Cortex of kidney (tissue), 1 donor: ENCODE measurements at places on chromosomes 12 and 14.

DNA sequence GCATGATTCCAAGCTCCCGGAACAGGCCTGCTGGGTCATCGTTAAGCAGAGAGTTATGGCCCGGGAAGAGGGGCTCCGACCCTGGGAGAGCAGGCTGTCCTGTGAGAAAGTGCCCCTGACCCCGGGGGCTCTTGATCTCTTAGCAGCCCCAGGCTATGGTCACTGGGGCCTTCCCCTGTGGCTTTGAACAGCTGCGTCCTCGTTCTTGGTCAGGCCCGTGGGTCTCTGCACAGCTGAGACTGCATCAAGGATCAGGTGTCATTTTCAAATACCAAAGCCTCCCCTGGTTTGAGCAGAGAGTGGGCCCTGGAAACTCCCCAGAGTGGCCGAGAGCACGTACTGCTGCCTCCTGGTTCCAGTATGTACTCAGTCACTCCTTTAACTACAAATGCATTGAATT is 114.8 kb downstream of the ESRRB start:
- no peak for DNase-seq

- DNase-seq: no peak
Measured at GRCh38 chr14:32865827-32866376, 72.8 kb upstream of the NPAS3 start.

- DNase-seq: no peak
Measured at GRCh38 chr14:99213527-99213971, 58.4 kb downstream of the BCL11B start.

- no peak for DNase-seq
Measured at GRCh38 chr12:42589465-42590329, at the start of gene PRICKLE1. TSS of gene PRICKLE1 (minus strand) at chr12:42589746. CDS start at chr12:42472516, 117,230 bp downstream.

GRCh38 chr12:99235381-99235780 is 412.2 kb upstream of the GARIN6 start:
- no peak for DNase-seq

GRCh38 chr12:66693901-66694513 is 15.1 kb upstream of the GRIP1 start:
- DNase-seq: no peak

DNA sequence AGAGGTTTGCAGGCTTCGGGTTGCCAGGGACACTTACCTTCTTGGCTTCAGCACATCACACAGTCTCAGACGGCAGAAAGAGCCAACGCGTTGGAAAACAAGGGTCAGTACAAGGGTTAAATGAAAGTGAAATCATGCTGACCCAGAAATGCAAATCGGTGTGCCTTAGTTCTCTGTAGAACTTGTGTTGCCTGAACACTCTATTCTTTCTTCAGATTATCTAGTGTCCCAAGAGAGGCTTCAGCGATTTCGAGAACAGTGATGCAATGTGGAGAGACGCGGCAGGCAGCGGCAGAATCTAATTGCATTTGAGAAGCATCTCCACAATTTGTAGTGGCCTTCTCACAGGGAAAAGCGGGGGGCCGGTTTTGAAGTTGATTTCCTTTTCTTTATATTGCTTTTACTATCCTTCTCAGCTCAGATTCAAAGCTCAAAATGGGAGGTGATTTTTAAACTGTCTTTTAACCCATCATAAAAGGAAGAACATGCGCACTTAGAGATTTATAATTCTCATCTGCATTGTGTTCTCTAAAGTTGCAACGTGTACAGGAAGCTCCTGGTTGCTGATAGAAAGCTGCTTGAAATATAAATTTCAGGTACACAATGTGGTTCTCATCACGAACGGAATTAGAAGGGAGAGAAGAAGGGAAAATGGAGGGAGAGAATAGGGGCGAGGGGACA is 67.8 kb upstream of the EGLN3 start:
- no peak for DNase-seq
